A172 (cell line): ENCODE measurements at places on chromosomes 4 and X.

GRCh38 chrX:10529344-10529743, 91.0 kb downstream of the MID1 start:
- DNase-seq, result peak; percentile 13

DNA sequence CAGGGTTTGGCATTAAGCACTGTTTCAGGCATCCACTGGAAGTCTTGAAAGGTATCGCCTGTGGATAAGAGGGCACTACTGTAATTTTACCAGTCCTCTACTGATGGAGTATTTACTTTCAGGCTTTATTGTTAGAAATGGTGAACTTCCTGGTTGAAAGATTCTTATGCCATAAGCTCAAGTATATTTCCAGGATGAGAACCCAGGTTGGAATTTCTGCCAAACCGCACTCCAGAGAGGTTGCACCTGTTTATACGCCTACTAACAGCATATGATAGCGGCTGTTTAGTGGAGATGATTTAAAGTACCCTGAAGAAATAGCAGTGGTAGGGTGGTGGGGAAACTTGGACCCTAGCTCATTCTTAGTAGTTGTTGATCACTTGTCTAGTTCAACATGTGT, 9.9 kb downstream of the FNIP2 start:
- DNase-seq, result no peak

DNA sequence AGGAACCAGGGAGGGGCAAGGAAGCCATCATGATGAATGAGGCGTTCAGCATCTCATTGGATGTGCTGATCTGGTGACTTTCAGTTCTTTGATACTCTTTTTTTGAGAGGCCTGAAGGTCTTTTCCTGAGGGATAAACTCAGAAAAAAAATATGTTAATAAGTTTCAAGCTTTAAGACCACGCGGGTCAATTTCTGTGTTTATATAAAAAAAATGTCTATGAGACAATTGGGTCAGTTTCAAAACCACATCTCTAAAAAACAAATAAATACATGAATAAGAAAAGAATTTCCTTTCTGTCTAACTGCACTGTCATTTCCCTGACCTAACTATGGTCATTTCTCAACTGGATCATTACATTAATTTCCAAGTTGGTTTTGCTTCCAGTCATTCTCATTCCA, 62.6 kb downstream of the TRIML1 start:
- DNase-seq, result no peak

- DNase-seq, result peak; percentile 51
These were observed 274.1 kb upstream of the MAGEB2 start for GRCh38 chrX:29941287-29941686.

GRCh38 chr4:30720021-30720660, at the start of gene PCDH7:
TSS of gene PCDH7 (plus strand) at chr4:30720369. CDS start at chr4:30721423, 1,054 bp downstream.
- peak; percentile 70 for DNase-seq

DNA sequence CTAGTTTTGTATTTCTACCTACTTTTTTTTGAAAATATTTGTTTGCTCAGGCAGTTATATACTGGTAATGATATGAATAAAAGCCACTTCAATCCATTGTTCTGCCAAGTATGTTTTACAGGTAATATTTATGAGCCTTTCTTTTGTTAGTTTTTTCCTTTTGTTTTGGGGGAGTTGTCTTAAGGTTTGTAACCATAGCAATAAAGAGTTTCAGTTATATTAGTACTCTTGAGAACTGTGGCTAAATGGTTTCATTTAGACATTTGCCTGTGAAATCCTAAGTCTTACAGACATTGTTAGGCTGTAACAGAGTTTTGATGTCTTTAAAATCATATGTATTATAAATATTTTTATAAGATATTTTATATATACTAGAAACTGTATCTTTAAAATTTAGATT, 150.1 kb downstream of the DIPK2B start:
- no peak for DNase-seq

DNA sequence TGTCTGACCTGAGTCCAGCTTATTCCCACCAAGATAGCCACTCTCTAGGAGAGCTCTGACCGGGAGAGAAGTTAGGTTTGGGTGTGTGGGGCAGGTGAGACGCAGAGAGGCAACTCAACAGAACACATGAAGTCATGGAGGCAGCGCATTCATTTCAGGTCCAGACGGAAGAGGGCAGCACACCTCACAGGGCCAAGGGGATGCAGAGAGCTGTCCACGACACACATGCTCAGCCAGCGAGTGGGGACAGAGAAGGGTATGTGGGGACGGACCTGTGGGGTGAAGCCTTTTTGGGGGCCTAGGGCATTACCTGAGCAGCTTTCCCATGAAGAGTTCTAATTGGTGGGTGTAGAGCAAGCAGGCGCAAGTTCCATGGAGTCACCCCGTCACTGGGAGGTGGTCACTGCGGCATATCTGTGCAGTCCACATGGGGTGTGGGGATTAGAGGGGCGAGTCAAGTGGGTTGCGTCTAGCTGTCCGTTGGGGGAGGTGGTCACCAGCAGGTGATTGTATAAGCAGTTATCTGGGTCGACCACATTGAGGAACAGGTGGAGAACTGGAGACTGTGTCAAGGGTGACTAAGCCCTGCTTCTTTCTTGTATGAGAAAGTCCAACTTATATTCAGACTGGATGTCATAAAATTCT, 24.3 kb upstream of the UXT start:
- no peak for DNase-seq
